NCI-H1417 treated with DMSO at 0.1 percent for 48 hours (cell line): ENCODE measurements at places on chromosomes 13 and 19.

DNA sequence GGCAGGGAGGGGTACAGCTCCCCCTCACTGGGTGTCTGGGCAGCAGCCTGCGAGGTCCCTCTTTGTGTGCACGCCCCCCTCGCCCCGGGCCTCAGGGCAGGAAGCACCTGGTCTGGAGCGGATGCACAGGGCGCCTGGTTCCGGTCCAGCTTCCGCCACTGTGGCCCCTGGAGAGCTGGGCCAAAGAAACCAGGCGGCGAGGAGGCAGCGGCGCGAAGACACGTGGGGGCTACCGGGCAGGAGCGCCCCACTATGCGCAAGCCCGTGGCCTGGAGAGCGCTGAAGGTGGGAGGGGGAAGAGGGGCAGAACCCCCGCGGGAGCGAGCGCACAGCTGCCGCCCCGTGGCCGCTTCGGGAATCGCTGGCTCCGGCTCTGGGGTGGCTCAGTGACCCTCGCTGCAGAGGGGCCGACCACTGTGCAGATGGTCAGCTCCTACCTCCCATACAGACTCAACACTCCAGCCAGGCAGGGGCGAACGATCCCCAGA lies 1.7 kb upstream of the LYL1 start:
- no peak for DNase-seq

DNA sequence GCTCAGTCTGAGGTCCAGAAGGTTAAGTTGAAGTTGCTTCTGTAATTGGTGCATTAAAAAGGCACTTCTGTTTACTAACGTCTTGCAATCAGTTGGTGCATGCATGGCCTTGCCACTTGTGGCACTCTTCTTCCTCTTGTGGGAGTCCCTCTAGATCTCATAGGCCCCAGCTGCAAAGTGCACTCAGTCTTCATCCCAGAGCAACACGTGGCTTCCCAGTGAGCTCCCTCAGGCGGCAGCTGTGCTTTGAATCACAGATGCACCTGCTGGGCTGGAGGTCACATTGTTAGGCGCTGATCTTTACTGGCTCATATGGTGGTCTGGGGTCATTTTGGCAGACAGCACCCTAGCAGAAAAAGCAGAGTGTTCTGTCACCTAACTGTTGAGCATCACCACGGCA lies 215.7 kb downstream of the ZNF536 start:
- no peak for DNase-seq

- DNase-seq, result no peak
Observed at GRCh38 chr13:111049791-111050538, 65.1 kb upstream of the ARHGEF7 start.

- DNase-seq, result no peak
Observed at GRCh38 chr19:35114353-35115176, 1.1 kb upstream of the FXYD3 start.

GRCh38 chr19:35498984-35499527 lies 8.8 kb upstream of the KRTDAP start:
- no peak for DNase-seq

DNA sequence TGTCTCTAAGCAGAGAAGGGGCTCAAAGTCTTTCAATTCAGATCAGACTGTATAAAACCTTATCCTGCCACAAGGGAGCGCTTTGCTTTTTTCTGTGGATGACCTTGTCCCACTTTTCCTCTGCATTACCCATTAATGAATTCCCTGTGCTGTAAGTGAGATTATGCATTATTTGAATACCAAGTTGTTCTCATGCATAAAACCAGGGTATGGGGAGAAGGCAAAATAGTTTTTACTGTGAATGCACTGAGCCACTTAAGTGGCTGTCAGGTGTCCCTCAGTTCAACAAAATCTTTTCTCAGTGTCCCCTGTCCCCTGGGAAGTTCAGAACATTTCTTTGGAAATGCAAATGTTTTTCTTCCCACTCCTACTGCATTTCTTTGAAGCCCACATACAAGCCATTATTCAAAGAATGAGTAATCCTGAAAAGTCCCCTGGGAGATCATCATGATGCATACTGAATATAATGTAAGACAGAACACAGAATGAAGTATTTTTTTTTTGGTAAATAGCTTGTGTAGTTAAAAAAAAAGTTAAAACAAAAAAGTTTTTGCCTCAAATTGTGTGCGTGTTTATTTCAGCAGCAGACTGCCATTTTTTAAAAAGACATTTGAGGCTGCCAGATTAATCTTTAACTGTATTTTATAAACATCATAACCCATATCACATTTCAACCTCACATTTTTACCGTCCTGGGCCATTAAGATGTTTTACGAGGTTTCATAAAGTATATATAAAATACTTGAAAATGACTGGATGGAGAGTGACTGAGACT lies 506.7 kb upstream of the PCDH9 start:
- DNase-seq, result no peak

DNA sequence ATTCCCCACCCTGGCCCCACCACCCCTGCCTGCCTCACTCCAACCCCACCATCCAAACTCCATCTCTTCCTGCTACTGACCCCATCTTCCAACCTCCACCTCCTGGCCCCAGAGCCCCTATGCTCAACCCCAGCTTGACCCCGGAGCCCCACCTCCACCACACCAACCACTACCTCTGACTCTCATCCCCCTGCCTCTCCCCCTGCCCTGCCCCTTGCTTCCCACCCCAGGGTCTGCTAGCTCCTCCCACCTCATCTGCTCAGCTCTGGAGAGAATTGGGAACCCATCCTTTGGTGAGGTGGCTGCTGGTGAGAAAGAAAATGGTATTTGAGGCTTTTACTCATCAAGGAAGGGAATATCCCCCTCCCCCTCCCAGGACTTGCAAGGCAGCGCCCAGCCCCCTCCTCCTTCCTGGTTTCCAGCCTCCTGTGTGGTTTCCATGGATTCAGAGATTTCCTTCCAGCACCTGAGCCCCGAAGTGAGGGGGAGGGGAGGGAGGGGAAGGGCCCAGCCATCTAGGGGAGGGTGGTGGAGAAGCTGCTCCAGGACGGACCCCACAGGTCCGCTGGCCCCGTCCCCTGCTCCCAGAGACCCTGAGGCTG lies 11.4 kb upstream of the PEPD start:
- DNase-seq, result no peak

DNA sequence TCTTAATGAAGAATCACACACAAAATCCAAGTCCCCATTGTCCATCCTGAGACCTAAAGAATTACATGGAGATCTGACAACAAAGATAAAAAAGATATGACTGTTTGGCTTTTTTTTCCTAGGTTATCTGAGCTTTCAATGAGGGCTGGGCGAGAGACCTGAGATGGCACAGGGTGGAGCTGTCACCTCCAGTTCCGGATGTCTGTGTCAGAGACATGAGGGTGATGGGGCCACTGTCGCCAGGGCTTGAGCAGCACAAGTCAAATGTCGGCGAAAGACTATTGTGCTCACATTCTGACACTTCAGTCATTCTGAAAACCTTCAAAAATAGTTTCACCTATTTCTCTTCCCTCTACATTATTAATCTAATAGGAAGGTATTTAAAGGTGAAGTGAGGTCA lies 65.7 kb downstream of the SLC7A1 start:
- DNase-seq, result no peak

DNA sequence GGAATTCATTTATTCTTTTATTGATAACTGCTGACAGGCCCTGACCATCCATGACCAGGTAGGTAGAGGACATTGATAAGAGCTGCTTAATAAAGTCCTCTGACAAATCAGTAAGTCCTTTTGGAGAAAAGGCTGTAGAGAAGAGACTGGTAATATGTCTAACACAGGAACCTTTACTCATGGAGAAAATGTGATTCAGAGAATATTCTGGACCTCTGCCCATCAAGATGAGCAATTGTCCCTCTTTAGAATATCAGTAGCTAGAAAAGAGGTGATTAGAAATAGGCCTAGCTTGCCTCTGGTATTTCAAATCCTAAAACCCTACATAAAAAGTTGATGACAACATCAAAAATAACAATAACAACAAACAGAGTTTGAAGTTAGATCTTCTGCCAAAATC lies 642.3 kb downstream of the TBC1D4 start:
- DNase-seq, result no peak

DNA sequence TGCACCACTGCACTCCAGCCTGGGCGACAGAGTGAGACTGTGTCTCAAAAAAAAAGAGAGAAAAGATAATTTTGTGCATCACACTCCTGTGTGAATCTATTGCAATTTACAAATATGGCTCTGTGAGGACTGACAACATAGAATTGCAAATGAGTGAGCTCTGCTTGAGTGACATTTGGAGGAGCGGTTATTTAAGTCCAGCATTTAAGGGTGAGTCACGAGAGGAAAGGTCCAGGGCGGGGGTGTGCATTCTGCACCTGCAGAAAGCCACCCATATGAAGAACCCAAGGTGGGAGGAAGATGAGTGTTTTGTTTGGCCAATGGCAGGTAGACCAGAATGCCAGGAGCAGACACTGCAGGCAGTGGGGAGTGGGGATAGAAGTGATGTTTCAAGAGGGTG lies 58.5 kb downstream of the DGKH start:
- no peak for DNase-seq

DNA sequence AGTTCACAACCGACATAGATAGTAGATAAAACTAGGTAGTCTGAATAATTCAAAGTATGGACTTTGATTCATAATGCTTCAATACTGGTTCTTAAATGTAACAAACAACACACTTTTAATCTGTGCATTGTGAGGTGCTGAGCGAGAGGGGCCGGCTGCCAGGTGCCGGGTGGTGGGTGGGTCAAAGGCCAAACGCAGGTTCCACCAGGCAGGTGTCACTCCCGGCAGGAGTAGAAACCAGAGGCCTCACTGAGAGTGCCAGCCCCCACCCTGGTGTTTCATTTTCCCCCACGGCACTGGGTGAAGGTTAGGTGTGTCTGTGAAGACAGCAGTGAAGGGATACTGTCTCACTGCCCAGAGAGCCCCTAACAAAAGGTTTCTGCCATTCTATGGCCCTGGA lies 4.2 kb upstream of the TUBGCP3 start:
- DNase-seq, result no peak

GRCh38 chr19:56110515-56111448 lies 10.3 kb downstream of the ZNF787 start:
- DNase-seq, result no peak

- DNase-seq, result peak; percentile 28
Observed at GRCh38 chr13:49791315-49791710, 1.2 kb downstream of the KPNA3 start.

- no peak for DNase-seq
Observed at GRCh38 chr13:114027046-114027715, 53.3 kb upstream of the C13orf46 start.
